ENCODE measurements at places on chromosomes 3 and 15.
A peak's percentile ranks its signal among the peaks of the same experiment; 100 is the strongest.

- no peak for DNase-seq
These were observed 19.6 kb downstream of the NR2F2 start for GRCh38 chr15:96349857-96350720.

DNA sequence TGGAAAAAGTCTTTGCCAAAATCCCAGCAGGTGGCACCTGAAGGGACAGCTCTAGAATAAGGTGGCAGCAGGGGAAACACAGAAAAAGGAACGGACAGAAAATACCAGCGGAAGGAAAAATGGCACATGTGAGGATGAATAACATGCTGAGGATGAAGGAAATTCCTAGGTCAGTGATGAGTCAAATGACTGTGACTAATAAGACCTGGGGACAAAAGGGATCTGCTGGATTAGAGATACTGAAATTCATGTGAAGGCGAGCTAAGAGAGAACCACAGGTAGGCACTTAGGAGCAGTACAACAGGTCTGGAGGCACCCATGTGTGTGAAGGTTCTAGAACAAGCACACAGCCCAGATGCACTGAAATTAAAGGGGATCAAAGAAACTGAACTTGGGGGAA lies 482.5 kb downstream of the FOXP1 start:
- DNase-seq, result no peak

GRCh38 chr3:187748050-187748481 lies 2.8 kb upstream of the BCL6 start:
- peak; percentile 82 for DNase-seq

- no peak for DNase-seq
These were observed 121.9 kb upstream of the ARHGEF3 start for GRCh38 chr3:56923526-56924224.

- no peak for DNase-seq
These were observed 34.9 kb upstream of the ALDH1A3 start for GRCh38 chr15:100844778-100845177.

DNA sequence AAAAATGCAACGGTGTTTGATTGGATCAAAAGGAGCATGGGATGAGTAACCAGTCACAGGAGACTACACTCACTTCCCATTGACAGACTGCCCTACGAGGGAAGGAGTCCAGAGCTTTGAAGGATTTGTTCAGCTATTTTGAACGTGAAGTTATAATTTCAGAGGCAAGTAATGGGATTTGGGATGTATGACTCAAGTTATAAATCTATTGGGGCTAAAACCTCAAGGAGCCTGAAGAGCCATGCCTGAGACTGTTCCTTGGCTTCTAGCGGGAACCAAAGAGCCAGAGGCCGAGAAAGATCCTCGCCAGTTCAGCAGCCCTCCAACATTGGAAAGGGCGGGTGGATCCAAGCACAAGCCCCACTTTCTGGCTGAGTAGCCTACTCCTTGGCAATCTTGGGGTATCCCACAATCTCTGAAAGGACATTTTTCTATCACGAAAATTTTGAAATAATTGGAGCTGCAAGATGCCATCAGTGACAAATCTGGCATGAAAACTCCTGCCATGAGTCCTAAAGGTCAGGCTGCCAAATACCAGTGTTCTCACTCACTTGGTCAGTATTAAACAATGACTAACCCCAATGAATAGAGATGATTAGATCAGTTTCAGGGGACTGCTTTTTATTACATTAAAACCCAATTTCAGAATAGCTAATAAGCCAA lies 48.6 kb upstream of the SLCO2A1 start:
- no peak for DNase-seq

DNA sequence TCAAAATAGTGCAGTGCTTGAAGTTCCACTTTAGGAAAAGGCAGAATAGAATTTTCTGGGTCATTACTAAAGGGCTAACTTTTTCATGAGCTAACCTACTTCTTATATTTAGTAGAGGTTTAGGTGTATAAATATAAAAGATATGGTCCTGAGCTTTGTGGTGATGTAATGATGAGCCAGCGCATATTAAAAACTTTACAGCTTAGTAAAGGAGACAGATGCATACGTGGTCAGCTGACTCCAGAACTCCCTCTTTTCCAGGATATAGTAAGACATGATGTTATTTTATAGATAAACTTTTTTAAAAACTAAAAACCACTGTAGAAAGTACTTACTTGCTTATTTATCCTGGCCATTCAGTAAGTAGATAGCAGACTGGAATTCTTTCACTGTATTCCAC lies 895.0 kb downstream of the CADM2 start:
- DNase-seq, result no peak

DNA sequence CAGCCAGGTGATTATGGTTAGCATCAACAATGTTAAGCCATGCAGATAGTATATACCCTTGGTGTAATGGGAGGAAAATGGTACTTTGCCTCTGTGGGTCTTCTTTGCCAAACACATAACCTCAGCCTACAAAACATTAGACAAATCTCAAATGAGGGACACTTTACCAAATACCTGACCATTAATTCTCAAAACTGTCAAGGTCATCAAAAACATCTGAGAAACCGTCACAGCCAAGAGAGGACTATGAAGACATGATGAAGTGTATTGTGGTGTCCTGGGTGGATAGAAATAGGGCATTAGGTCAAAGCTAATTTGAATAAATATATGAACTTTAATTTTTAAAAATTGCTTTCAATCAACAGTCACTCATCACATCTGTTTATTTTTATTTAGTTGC lies 1036.1 kb downstream of the AGBL1 start:
- DNase-seq, result no peak

- no peak for DNase-seq
These were observed 258.9 kb downstream of the PDZRN3 start for GRCh38 chr3:73365756-73366397.

DNA sequence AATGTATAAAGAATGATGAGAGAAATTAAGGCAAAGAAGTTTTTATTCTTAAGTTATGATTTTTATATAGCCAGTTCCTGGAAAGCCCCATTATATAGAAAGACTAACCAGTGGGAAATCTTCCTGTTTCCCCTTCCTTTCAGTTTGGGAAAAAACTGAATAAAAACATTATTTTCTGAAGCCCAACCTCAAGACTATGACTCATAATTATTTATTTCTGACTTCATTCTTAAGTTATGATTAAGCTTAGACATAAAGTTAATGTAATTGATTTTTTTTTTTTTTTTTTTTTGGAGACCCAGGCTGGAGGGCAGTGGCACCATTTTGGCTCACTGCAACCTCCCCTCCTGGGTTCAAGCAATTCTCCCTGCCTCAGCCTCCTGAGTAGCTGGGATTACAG lies 55.8 kb downstream of the TRPC1 start:
- no peak for DNase-seq

- no peak for DNase-seq
These were observed 21.0 kb upstream of the LRRN1 start for GRCh38 chr3:3778216-3778615.

DNA sequence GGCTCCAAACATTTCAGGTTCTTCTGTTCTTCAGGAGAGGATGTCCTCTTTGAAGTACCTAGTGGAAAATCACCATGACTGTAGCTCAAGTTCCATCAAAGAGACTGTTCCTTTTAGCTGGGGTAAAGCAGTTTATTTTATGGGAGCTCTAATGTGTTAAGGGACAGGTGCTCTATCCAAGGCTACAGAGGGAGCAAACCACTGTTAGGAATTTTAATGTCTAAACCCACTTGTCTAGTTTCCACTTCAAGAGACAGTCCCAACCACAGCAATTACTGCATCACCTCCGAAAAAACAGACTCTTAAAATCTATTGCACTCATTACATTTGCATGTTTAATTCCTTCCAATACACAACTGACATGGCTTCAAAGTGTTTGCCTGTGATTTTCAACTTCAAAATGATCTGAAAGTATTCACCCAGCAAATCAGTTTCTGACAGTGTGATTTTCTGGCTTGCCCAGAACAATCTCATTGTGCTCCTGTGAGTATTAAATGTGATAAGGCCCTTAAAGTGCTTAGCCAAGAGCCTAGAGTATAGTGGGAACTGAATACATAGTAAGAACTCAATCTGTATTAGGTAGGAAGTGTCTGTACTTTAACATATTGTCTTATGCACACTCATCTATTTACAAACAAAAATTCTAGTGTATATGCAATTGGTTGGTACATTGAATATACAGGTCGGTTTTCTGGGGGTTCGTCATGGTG lies 266.5 kb upstream of the CCDC54 start:
- no peak for DNase-seq

- no peak for DNase-seq
These were observed 127.1 kb downstream of the FMN1 start for GRCh38 chr15:33067456-33067855.

DNA sequence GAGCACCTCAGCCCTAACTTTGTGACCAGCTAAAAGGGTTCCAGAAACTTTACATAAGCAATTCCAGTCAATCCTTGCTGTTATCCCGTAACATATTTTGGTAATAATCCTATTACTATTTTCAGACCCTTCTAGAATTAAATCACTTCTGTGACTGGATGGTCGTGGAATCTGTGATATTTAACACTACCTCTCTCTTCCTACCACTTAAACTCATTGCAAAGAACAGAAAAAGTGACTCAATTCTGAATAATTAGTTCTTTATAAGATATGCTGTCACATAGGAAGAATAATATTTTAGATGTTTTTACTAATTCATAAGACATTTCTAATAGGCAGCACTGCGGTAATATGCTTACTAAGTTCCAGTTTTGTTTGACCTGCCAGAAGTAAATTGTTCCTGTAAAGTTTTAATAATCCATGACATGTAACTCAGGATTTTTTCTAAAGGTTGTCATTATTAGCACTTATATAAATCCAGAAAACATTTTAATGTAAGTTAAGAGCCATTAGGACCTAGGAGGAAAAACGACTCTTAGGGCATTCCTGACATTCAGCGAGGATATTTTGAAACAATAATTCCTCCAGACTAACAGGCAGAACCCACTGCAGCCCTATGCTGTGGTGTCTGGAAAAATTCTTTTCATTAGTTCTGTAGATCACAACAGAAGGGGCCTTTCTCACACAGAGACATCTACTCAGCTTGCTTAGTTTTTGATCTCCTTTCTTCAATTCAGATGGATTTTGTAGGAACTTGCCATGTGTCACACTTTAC lies 113.3 kb upstream of the MBNL1 start:
- DNase-seq, result no peak

GRCh38 chr15:71250936-71251583 lies 135.8 kb downstream of the THSD4 start:
- DNase-seq, result no peak

GRCh38 chr3:59559721-59560435 lies 510.1 kb upstream of the CFAP20DC start:
- no peak for DNase-seq

GRCh38 chr3:105323274-105323599 lies 43.5 kb upstream of the ALCAM start:
- no peak for DNase-seq

DNA sequence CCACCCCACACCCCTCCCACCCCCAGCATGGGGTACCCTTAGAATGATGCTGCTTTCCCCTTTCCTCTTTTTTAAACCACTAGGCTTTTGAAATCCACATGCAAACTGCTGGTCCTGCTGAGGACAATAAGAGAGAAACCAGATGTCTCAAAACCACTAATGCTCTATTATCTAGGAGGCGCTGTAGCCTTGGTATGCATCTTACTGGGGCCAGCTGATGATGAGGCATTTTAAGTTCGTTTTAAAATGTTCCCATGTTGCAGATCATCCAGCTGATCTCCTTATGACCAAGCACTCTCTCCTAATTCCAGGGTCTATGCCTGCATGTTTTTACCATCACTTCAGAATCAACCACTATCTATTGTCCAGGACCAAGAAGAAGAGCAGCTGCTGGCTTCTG lies 1.3 kb downstream of the NME9 start:
- no peak for DNase-seq

GRCh38 chr15:91561371-91562100 lies 292.0 kb upstream of the SLCO3A1 start:
- DNase-seq, result no peak

- DNase-seq, result no peak
These were observed 63.3 kb downstream of the LEO1 start for GRCh38 chr15:51908316-51908715.
